ENCODE measurements at places on chromosomes 7 and 10.

DNA sequence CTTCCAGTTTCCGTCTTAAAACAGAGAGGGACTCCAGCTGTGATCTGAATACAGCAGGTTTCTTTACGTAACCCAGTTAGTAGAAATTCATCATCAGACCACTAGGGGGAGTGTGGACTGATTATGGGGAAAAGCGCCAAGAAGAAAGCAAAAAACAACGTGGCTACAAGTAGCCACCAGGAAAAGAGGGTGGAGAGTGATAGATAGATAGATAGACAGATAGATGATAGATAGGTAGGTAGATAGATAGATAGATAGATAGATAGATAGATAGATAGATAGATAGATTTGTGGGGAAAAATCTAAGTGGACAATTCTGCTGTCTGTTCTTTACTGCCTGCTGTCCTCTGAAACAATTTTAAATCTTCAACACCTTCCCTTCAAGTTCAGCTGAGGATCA is 12.7 kb upstream of the AKR1B10 start:
- peak; percentile 63 for DNase-seq

DNA sequence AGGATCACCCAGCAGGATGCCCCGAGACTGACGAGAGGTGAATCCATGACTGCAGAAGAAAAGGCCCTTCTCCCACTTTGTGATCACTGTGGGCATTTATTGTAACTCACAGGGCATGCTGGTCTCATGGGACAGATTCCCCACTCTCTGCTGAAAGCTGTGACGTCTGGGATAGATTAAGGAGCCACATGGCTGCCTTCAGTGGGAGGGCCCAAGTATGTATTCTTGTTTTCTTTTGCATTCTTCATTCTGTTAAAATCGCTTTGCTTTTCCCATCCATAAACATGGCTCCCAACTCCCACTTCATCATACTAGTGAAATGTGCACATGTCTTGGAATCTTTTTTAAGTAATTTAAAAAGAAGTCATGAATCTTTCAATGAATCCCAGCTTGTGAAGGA is 67.2 kb downstream of the FAM107B start:
- DNase-seq: no peak

DNA sequence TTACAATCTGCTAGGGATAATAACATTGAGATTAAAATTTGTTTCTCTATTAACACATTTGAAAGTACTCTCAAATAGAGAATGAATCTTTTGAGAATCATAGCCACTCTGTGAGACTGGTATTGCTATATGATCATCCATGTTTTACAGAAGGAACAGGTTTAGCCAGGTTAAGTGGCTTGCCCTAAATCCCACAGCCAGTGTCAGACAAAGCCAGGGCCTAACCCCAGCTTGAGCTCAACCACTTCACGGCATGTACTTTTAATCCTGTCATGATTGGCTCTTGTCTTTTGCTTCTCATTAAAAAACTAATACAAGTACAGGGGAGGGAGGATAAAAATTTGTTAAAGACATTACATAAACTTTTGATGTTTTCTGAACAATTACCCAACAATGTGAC is 3.8 kb upstream of the ZNRF2 start:
- no peak for DNase-seq

DNA sequence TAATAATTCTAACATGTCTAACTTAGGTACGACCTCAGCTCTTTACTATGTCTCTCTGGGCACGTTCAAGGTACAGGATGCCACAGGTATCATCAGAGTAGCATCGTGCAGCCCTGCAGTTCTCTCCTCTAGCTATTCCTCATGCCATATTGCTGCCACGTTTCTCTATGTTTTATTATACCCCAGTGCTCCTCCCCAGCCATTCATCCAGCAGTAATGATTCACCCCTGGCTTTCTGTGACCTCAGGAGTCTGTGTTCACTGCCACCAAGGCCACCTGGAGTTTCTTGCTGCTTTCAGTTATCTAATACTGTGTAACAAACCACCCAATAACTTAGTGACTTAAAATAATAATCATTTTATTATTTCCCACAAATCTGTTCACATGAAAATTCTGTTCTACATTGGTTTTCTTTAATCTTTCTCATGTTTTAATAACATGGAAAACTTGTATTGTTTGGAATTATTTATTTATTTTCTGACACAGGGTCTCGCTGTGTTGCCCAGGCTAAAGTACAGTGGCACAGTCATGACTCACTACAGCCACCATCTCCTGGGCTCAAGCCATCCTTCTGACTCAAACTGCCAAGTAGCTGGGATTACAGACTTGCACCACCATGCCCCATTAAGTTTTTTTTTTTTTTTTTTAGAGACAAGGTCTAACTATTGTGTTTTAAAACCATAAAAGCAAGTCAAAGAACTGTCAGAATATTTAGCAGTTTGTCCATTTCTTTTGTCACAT is 21.8 kb downstream of the REEP3 start:
- DNase-seq: no peak

DNA sequence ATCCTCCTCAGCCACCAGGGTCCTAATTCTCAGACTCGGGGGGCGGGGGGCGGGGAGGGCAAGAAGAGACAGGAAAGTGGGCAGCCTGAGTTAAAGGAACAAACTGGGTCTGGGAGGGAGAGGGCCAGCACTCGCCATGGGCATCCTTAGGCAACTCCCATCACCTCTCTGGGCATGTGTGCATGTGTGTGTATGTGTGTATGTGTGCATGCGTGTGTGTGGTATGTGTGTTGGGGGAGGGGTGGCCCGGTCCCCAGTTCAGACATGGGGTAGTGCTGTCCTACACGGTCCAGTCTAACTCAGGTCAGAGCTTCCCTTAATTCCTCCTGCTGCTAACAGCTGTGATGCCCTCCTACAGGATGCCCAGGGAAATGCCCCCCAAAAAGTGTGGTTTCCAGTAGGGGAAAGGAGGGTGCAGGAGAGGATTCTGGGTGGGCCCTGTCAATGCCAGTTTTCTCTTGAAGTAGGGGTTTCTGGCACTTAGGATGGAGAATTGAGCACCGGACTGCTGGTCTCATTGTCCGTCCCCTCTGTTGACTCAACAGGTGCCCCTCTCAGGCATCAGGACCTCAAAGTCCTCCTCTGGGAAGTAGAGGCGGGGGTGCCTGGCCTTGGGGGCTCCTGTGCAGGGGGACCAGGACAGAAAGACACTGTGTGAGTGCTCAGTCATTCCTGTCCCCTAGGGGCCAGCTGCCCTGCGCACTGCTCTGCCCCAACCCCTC is 15.1 kb upstream of the ZMIZ1 start:
- DNase-seq: no peak

- no peak for DNase-seq
These were observed 219.0 kb downstream of the PTEN start for GRCh38 chr10:88082391-88082790.

DNA sequence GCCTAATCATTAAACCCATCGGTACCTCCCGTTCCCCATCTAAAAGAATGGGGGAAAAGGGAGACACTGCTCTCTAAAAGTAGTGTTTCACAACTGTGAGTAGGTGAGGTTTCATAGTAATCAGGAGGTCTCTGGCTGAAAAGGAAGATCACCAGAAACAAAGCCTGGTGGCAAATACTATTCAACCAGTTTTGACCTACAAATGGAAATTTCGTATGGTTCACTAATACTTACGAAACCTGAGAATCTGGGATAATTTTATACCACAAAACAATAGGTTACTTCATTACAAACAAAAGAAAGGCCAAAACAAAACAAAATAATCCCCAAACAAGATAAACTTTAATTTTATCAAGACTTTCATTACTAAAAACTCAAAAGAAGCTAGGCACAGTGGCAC is 28.4 kb upstream of the ANLN start:
- no peak for DNase-seq

DNA sequence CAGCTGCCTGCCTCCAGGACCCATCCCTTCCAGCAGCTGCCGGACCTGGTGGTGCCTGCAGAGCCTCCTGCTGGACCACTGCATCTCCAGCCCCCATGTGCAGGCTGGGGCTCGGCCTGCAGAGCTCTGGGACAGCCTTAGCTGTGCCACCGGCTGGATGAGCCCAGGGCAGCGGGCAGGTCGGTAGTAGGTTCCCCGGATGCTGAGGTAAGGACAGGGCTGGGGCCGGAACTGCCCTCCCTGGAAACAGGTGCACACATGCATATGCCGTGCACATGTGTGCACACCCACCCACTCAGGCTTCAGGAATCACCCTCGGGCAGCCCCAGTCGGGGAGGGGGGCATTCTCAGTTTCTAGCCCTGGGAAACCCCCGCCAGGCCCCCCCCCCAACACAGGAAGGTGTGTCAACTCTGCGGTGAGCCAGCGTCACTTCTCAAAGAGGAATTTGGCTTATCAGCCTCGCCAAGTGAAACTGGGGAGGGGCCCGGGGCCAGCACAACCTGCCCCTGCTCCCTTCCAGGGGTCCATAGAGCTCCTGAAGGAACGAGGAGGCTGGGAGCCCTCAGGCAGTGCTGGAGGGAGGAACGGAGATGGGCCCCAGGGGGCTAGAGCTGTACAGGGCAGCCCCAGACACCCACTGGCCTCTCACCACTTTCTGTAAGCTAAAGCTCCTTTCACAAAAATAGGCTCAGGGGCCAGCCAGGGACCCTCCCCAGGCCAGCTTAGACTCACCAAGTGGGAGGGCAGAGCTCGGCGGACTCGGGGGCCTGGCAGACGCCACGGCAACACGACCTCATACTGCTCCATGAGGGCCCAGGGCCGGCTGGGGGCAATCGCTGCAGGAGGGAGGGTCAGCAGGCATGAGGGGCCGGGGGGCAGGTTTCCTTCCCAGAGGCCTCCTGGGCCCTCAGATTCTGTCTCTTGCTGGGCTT is 1.7 kb downstream of the ADAM8 start:
- no peak for DNase-seq

DNA sequence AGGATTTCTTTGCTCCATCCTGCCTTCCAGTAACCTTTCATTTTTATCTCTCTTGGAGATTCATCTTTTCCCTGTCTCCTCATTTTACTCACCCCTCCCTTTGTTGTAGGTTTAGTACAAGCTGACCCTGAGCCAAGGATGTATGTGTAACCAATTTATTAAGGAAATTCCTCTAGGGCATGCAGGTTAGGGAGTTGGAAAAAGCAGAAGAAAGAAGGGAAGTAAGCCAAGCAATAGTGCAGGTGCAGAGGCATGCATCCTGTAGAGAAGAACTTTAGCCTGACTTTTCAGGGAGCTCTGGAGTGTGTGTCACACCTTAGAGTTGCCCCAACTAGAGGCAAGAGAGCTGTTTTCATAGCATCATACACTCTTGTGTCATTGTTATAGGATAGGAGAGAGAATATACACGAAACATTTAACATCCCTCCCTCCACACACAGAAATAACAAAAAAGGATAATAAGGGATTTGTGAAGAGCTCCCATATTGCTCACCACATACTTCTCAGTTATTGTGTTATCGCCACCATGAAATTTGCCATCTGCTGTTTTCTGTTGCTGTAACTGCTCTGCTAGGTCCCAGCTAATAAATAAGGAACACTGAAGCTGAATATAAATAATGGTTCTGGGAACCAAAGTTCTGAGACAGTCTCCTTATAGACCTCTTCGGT is 21.8 kb upstream of the SEMA3C start:
- no peak for DNase-seq

DNA sequence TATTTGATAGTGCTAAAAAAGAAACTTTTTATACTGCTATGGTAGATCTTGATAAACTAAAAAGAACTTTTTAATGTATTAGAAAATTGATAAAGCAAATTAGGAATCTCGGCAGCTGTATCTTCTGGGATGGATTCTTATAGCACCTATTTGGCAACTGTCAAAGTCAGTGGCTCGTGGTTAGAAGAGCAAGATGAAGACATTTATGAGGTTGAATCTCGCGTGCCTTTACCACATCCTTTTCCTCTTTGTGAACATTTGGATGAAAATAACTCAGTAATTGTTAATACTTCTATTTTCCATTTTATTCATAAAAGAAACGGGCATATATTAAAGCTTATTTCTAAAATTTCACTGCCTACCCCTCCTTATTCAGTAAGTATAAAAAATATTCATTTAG is 76.2 kb downstream of the CYP51A1 start:
- DNase-seq: no peak

DNA sequence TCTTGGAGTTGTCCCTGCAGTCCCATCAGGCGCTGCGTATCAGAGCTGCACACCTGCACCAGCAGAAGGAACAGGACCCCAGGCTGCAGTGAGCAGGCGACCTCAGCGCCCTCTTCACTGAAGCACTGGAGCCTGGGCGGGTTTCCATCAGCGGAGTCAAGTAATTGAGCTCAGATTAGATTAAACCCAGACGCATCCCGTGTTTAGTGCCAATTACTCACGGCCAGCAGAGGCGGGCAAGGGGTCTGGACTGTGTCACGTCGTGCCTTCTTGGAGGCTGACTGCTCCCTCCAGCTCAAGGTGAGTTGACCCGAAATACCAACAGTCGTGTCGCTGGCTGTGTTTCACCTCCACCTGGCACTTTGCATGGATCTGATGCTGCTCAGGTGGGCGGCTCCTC is 123.6 kb downstream of the CXCL12 start:
- DNase-seq: no peak

DNA sequence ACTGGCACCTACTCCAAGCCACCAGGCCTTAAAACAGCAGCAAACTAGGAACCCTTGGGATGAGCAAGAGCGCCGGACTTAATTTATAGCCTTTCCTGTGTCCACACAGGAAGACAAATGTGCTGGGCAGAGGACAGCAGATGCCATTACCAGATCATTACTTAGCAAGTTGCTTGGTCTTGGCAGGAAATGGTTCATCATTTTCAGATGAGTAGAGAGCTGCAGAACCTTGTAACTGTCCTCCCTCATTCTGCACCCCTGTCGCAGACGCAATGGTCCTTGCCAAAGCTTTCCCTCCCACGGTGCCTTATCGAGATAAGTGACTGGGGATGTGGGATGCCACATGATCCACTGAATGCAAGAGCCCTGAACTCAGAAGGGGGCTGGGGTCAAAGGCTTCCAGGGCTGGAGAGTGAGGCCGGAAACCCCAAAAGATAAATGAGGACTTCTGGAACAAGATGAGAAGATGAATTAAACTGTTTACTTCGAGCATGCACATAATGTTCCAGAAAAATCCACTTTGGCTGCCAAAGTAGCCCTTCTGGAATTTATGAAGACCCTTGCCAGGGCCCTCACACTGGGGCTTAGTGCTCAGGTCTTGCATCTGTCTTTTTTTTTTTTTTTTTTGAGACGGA is 145.6 kb upstream of the ZNF32 start:
- no peak for DNase-seq

- peak; percentile 41 for DNase-seq
These were observed 1.6 kb downstream of the PDGFA start for GRCh38 chr7:517774-518629.

DNA sequence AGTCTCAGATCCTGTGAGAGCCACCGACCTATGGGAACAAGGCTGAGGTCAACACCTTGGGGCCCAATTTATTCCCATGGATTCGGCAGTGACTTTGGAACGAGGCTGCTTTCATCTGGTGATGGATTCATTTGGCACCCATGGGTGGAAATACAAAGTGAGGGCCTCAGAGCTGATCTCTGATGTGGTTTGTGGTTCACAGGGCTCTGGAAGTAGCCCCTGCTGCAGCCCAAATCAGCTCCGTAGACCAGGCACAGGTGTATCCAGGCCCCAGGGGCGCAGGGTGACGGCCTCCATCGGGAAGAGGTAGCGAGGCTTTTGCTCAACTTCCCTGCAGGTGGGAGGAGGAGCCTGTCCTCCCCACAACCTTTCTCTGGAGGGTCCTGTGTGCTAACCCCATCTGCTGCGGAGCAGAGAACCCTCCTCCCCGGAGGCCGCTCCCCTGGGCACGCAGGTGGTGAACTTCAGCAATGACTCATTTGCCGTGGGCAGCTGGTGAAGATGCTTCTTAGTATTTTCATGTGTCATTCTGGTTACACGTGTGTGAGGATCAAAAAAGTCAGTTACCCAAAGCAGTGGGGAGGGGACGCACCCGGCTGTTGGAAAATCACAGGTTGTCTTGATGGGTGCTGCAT is 7.5 kb upstream of the JAKMIP3 start:
- DNase-seq: no peak
